ENCODE measurements at places on chromosomes 7 and 10. TPM values are rescaled to one million over a fixed set of nuclear protein-coding genes. Genes with fewer than 3 reads are reported as not detected.
A peak's percentile ranks its signal among the peaks of the same experiment; 100 is the strongest.

Gene LHFPL3
- total RNA-seq, result not detected

Gene SRGN
- total RNA-seq, result 433 TPM

Gene OR6B1
- total RNA-seq, result not detected

Gene SLC16A9
- total RNA-seq, result not detected

Gene SEC23IP
- total RNA-seq, result 83.1 TPM

Gene P4HA1
- 29.1 TPM for total RNA-seq

Gene CREB3L2
- total RNA-seq, result 93.4 TPM

DNA sequence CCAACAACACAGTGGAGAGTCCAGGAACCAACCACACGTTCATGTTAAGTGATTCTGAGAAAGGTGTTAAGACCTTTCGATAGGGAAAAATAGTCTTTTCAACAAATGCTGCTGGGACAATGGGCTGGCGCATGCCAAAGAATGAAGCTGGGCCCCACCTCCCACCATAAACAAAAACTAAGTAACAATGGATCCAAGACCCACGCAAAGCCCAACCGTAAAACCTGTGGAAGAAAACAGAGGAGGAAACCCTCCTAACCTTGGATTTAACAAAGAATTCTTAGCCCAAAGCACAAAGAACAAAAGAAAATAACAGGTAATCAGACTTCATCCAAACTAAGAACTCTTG is 272.8 kb downstream of the ELFN1 start:
- peak; percentile 35 for DNase-seq

DNA sequence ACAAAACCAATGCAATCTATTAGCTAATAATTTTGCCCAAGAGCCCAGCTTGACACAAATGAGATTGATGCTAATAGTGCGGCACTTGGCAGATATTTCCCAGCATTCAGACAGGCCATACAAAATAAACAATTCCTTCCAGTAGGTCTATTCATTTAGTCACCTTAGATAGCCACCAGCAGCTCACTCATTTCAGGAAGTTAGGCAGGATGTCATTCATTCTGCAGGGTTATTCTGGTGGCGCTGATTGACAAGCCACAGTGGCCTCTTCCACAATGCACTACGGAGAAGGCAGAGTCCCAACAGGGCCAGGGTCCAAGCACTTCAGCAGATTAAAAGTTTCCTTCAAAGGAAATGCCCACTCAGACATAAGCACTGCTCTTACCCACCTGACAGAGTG is 55.8 kb downstream of the PIK3AP1 start:
- no peak for DNase-seq

- no peak for DNase-seq
Measured at GRCh38 chr10:123402656-123403055, 248.5 kb downstream of the BUB3 start.

- peak; percentile 46 for DNase-seq
Measured at GRCh38 chr7:140062118-140062527, 628 bp downstream of the PARP12 start.

DNA sequence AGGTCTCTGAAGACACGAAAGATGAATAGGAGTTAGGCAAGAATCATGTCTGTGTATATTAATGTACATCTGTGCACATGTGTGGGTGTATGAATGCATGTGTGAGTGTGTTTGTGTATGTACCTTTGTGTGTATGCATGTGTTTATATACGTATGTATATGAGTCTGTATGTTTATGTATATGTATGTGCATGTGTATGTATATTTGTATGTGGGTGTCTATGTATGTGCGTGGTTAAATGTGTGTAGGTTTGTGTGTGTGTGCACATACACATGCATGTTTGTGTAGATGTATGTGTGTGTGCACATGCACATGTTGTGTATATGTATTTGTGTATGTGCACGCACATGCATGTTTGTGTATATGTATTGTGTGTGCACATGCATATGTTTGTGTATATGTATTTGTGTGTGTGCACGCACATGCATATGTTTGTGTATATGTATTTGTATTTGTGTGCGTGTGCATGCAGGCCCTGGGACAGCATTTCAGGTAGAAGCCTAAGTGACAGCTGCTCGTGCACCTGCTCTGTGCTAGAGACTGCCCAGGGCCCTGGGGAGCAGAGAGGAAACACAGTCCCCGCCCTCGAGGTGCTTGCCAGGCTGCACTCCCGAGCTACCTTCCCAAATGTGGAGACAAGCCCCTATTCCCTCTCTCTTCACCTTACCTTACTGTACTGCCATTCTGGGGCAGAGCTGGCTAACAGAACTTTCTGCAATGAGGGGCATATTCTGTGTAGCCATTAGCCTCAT is 12.1 kb downstream of the PNLIPRP1 start:
- DNase-seq, result no peak

DNA sequence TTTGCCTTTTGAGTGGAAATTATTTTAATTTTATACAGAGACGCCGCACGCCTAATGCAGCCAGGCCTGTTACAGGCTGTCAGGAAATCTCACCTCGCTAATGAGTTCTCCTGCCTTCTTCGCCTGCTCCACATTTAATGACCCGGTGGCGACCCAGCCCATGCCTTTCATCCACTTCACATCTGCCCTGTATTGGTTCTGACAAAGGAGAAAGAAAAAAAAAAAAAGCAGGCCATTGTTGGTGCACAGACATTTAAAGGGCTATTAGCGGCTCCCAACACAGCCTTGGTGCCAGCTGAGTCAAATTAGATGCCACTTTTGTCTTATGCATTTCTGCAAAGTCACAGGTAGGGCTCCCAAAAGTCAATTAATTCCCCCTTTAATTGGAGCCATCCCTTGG is 43.3 kb downstream of the NRAP start:
- DNase-seq, result no peak

DNA sequence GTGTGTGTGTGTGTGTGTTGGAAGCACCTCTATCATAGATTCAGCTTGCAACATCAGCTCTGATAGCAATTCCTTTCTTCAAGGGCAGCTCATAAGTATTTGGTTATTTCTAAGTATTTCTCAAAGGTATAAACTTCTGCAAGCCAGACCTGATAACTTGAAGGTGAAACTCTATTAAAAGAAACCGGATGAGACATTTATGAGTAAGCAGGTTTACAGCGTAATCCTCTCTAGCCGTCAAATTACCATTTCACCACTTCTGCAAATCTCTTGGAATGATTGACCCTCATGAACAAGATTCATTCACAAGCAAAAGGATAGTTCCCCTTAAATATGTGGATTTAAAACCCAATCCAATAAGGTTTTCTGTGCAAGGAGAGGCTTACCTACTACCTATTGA is 23.1 kb downstream of the PDE1C start:
- no peak for DNase-seq

DNA sequence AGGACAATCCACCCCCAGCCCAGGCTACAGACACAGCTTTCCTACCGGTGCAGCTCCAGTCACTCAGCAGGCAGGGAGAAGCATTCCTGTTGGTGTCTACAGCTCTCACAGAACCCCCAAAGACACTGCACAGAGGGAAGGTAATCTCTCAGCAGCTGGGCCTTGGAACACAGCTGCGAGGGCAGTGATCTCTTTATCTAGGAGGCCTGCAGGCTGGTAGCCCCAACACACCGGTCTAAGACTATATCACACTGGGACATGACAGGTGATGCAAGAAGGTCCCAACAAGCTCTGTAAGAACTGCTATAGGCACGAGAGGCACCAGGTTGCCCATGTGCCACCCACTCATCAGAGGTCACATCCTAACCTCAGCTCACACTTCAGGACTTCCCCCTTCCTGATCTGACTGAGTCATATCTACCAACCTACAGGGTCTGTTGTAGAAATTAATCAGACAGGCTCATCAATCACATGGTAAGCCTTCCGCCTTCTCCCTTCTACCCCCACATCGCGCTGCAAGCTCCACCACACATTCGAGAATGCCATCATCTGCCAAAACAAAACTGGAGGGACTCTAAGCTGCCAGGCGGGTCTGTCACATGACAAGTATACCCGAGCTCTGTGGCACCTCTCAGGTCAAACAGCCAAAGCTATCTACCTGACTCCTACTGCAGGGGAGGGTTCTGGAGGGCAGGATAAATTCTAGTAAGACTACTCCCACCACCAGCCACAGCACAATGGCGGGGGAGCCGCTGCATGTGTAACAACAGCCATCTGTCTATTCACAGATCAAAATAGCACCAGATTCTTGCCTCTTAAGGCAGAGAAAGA is 26.1 kb downstream of the FAM53B start:
- DNase-seq, result peak; percentile 46

GRCh38 chr7:4133491-4134044 is 548.5 kb upstream of the FOXK1 start:
- DNase-seq, result no peak

DNA sequence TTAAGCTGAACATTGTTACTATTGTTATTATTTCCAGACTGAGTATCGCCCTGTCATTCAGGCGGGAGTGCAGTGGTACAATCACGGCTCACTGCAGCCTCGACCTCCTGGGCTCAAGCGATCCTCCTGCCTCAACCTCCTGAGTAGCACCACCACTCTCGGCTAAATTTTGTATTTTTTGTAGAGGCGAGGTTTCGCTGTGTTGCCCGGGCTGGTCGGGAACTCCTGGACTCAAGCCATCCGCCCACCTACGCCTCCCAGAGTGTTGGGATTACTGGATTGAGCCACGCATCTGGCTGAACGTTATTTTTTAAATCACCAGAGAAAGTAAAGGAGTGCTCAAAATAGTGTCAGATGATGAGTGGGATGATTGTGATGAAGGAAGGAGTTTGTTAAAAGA is 1.4 kb upstream of the HNRNPF start:
- DNase-seq, result no peak

DNA sequence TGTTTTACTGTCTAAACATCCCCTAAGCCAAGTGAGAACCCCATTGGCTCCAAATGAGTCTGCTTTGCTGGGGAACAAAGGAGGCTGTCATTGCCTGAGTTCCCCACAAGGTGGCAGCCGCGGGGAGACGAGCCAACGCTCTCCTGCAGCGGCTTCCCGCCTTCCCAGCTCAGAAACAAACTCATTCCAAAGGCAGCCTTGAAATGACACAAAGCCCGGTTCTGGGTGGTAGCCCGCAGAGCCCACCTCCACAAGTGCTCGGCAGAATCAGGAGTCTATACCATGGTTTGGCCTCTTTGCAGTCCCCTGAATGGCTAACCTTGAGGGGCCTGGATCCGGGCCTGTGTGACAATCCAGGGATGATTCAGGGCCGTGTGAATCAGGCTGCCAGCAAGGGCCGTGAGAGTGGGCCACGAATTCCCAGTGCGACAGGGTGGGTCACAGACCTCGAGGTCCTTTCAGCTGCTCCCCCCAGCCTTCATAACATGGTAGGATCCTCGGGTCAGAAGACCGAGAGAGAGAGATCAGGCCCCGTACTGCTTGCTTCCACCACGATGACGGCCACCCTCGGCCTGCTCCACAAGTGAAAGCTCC is 79.7 kb downstream of the DLG5 start:
- peak; percentile 74 for DNase-seq

DNA sequence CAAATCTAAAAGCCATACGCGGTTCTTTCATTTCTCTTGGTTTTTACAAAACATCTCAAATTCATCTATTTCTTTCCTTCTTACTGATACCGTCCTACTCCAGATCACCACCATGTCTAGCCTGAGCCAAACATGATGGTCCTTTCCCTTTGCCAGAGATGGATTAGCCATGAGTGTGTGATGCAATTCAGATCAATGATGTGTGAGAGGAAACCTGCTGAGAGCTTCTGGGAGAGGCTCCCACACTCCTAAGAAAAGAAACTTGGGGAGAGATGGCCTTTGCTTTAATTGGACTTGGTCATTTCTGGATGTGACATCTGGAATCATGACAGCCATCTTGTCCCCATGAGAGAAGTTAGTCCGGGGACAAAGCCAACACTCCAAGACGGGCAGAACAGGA is 367.2 kb downstream of the FGFR2 start:
- no peak for DNase-seq

- DNase-seq, result peak; percentile 48
Measured at GRCh38 chr7:43905956-43906330, 453 bp downstream of the URGCP start.

GRCh38 chr10:46218921-46219320 is 67.9 kb upstream of the ANTXRL start:
- no peak for DNase-seq

DNA sequence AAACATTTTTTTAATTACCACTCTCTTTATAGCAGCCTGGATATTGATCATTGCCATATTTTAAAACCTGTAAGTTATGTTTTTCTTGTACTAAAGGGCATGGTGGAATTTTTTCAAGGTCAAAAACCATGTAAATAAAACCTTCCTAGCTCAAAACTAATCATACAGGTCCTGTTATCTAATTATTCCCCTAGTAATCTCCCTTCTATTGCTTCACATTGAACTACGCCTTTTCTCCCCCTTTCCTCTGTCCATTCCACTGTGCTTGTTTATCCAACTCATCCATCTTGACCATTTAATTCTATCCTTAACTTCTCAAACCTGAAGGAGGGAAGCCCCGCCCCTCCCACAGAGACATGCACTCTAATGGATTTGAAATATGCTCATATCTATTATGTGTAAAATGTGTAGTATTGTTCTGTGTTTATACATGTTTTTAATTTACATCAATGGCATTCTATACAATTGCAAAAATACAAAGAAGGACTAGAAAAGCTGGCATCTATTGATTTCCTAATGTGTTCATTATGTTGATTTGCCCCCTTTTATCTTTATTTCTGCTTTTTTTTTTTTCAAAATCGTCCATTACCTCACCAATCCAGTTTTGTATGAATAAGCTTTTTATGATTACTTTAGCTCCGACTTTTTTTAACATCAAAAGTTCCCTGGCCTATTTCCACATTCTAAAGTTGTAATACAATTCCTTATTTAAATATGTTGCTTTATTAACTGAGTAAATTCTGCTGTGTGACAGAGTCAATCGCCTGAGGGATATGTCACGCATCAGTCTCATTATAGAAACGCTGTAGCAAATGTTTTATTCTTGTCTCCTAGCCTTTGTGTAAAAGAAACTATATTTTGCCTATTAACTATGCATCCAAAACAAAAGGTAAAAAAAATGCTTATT is 61.0 kb downstream of the MET start:
- DNase-seq, result no peak

- DNase-seq, result no peak
Measured at GRCh38 chr7:101625031-101625791, 3.9 kb downstream of the MYL10 start.

GRCh38 chr7:103988468-103989199 is 824 bp downstream of the RELN start:
- DNase-seq, result peak; percentile 9

- peak; percentile 41 for DNase-seq
Measured at GRCh38 chr10:61139592-61139953, 195.6 kb upstream of the RHOBTB1 start.

DNA sequence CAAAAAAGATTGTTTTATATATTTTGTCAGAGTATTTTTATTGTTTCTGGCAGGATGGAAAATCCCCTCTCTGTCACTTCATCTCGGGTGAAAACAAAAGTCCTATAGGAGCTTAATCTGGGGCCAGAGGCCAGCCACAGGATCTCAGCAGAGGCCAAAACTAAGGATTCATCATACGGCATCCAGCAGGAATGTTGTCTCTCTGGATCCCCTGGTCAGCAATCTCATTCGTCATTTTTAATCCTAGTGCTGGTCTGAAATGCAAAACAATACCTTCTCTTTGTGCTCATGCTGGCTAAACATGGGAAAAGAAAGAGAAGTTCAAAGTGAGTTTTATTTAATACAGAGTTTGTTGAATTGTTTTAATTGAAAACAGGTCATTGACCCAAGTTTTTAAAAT is 482.5 kb upstream of the AUTS2 start:
- DNase-seq, result no peak

GRCh38 chr10:43128331-43128730 is 9.9 kb upstream of the CSGALNACT2 start:
- DNase-seq, result no peak

Measured in endothelial cell of umbilical vein (primary cell).